Stimulated activated CD4-positive, alpha-beta T cell treated with anti-CD3 and anti-CD28 coated beads, Interleukin-1b, Interleukin-23, amount 100 ng/mL, for 48 hours (primary cell): ENCODE measurements at places on chromosomes 16 and 17.

DNA sequence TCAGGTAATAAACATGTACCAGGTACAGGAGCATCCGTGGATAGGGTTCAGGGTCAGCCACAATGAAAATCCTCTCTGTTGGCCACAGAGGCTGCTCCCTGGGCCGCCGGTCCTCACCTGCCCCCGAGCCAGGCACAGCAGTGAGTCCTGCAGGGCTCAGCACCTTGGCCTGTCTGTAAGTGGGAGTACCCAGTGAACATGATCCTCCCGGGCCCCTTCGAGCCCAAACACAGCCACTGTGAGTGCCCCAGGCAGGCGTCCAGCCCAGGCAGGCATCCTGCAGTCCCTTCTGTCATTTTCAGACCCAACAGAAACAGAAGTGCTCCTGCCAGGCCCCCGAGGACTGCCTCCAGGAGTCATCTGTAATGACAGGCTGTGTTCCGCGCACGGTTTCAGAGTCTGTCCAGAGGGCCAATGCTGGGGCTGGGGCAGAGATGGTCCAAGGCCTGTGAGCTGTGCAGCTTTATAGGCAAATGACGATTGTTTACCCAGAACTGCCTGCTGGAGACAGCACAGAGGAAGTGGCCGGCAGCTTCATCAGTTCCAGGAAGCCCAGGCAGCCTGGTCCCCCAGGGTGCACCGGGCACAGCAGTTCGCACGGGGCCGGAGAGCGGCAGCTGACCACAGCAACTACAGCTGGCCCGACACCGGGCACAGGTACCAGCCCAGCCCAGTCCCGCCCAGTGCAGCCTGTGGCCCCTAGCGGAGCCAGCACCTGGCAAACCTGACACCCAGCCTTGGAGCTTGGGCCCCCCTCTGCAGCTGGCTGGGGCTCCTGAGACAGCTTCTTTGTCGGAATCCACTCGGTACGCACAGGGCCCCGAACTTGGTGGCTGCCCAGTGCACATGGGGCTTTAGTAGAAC is 13.2 kb downstream of the SLC7A5 start:
- DNase-seq, result no peak

GRCh38 chr17:33024688-33025486 is 33.2 kb downstream of the SPACA3 start:
- no peak for DNase-seq

GRCh38 chr17:68567035-68567434 is 34.1 kb downstream of the FAM20A start:
- DNase-seq, result no peak

GRCh38 chr17:60748204-60748603 is 70.6 kb downstream of the BCAS3 start:
- DNase-seq, result no peak

- DNase-seq, result no peak
These were observed 7.4 kb upstream of the TOX3 start for GRCh38 chr16:52554334-52554733.

- no peak for DNase-seq
These were observed 878 bp downstream of the TAOK1 start for GRCh38 chr17:29390851-29391631.

DNA sequence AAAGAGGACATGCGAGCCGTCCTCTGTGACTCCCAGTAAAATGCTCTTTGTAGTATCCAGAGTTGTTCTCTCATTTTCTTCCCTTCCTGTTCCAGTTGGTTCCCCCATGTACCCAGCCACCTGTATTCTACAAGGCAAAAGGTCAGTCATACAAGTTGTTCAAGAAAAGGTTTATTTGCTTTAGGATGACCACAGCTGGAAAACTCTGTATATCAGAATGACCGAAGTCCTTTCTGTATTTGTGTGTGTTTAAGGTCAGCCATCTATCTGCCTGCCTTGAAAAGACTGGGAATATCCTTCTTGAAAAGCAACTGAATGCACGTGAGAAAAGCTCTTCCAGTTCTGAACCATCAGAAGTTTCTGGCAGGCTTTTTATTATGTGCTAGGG is 8.4 kb downstream of the CCL16 start:
- DNase-seq, result no peak

GRCh38 chr16:14321542-14321941 is 250.4 kb downstream of the MRTFB start:
- no peak for DNase-seq

DNA sequence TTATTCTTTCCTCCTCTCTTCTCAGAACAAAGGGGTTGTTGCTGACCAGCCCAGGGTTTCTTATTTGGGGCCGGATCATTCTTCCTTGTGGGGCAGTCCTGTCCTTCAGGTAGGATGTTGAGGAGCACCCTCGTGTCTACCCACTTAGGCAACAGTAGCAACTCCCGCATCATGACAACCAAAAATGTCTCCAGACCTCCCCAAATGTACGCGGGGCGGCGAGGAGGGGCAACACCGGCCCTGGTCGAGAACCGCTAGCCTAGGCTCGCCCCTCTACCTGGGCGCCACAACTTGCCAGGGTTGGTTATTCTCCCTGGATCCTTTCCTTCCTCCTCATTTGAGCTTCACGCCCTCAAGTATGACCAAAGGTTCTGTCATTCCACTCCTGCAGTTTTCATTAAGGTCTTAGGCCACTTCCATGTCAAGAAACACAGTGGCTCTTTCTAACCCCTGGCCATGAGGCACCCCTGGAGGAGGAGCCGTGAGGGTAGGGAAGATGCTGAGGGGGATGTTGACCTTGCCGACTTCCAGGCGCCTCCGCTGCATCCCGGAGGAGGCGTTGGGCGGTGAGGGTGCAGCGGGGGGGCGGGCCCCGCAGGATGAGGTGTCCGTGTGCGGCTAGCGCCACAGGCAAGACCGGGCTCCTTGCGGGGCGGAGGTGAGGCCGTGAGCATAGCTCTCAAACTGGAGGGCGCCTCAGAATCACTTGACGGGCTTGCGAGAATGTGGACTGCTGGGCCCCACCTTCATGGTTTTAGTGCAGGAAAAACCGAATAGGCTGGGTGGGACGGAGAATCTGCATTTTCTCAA is 712 bp upstream of the SPECC1 start:
- no peak for DNase-seq

DNA sequence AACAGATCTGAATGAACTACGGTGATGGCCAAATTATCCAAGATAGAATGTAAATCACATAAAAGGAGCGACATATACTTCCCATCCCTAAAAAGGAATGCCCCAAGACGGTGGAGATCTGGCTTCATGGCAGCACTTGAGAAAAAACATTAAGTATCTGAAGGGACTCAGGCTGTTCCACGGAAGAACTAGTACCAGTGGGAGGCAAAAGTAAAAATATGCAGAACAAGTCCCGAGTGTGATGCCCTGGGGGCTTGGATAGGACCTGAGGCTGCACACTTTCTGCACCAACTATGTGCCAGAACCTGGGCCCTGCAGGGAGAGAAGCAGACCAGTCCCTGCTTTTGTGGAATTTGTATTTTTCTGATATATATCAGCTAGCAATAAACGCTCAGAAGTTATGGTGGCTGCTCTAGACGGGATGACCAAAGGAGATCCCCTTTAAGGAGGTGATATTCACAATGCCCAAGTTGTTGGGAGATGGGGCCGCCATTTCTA is 539 bp upstream of the CKLF start:
- no peak for DNase-seq

- no peak for DNase-seq
These were observed 674.9 kb upstream of the C16orf82 start for GRCh38 chr16:26391833-26392232.

- DNase-seq, result no peak
These were observed 113.4 kb upstream of the FOXF1 start for GRCh38 chr16:86396901-86397311.

GRCh38 chr16:27819881-27820610 is 243.5 kb downstream of the GSG1L start:
- no peak for DNase-seq

- no peak for DNase-seq
These were observed 16.8 kb downstream of the NQO1 start for GRCh38 chr16:69709456-69710084.

DNA sequence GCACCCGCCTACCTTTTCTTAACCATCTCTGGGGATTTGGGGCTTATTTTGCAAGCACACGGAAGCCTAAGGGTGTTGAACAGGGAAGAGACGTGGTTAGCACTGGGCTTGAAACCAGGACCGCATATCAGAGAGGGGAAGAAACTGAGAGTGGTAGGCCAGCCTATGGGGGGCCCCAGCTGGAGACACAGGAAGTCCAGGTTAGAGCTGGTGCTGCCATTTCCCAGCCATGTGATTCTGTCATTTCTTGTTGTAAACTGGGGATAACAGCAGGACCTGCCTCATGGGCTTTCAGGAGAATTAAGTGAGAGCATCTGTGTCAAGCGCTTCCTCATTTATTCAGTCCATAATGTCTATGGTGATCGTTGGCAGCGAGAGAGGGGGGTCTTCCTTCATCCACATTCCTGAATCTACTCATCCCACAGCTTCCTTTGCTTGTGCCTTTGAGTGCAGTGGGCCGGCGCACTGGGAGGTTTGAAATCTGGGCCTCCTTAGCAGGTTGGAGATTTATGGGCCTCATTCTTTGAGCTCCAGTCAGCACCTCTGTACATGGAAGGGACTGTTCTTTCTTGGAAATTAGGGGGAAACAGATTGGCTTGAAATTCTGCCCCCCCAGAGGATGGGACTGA is 20.1 kb downstream of the NKD1 start:
- DNase-seq, result no peak

DNA sequence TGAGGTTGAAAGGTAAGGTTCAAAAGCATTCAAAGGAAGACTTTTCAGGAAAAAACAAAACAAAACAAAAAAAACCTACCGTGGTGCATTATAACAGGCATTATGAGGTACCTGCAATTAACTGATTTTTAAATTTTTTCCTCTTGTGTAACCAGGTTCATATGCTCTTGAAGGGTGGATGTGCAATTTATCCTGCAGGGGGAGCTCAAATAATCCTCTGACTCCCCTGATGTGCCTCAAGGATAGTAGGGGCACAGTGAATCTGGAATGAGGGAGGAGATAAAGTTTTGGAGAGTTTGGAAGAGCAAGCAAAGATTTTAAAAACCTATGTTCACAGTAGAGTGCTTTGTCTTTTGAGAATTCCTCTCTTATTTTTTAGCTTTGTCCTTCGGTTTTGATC is 1349.4 kb downstream of the CDH8 start:
- DNase-seq, result no peak

DNA sequence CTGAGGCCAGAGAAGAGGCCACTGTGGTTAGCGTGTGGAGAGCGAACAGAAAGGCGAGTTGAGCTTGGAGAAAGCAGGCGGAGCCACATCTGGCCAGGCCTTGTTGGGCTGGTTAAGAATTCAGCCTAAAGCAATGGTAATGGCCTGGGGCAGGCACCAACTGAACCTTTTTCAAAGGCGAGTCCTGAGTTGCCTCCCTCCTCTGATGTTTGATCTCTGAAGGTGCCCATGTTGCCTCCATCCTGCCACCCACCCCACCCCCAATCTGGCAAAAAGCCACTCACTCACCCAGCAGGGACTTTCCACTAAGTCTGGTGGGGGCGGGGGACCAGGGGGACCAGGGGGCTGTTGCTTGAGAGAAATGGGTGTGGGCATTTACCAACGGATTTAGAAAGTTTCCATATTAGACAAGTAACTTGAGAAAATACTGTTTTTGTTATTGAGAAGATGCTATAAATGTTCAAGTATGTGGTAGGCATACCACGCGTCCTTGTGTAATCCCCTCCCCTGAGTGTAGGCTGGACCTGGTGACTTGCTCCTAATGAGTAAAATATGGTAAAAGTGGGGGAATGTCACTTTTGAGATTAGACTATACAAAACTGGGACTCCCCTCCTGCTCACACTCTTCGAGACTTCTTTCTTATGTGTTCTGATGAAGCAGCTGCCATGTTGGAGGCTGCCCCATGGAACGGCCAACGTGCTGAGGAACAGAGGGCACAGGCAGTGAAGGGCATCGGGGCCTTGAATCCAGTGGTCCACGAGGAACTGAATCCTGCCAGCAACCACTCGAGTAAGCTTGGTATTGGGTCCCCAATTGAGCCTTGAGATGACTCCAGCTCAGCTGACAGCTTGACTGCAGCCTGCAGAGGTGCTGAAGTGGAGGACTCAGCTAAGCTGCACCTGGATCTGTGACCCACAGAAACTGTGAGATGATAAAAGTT is 29.9 kb upstream of the TNS4 start:
- DNase-seq, result peak; percentile 89

GRCh38 chr16:8943966-8944759 is 19.5 kb downstream of the USP7 start:
- DNase-seq, result no peak

DNA sequence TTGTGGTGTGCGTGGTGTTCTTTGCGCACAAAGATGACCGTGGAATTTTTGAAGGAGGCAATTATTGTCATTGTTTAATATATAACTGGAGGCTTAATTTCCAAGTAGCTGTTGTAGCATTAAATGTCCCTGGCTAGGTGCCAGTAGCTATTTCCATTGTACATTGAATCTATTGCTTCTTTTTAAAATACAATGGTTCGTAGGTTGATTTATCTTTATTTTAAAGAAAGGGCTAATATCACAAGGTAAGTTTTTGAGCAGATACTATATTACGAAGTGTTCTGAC is 127.1 kb downstream of the RPTOR start:
- no peak for DNase-seq

GRCh38 chr17:1779571-1780131 is 17.8 kb downstream of the SERPINF1 start:
- no peak for DNase-seq

- no peak for DNase-seq
These were observed 202.9 kb upstream of the IRX3 start for GRCh38 chr16:54489225-54490111.

DNA sequence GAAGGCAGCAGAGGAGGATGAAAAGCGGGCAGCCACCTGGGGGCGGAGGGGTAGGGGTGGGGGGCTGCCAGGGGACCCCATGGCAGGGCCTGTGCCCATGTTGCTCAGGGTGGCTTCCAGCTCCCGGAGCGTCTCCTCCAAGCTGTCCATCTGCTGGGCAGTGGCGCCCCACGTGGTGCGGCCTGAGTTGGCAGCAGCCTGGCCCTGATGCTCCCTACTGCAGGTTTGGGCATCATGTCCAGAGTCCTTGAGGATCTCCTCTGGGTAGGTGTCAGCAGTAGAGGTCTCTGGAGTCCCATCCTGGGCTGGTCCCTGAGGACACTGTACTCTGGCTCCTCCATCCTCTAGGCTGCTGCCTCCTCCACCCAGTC is 60.9 kb downstream of the SRCIN1 start:
- DNase-seq, result no peak

- DNase-seq, result no peak
These were observed 6.3 kb upstream of the SECTM1 start for GRCh38 chr17:82339634-82340580.

DNA sequence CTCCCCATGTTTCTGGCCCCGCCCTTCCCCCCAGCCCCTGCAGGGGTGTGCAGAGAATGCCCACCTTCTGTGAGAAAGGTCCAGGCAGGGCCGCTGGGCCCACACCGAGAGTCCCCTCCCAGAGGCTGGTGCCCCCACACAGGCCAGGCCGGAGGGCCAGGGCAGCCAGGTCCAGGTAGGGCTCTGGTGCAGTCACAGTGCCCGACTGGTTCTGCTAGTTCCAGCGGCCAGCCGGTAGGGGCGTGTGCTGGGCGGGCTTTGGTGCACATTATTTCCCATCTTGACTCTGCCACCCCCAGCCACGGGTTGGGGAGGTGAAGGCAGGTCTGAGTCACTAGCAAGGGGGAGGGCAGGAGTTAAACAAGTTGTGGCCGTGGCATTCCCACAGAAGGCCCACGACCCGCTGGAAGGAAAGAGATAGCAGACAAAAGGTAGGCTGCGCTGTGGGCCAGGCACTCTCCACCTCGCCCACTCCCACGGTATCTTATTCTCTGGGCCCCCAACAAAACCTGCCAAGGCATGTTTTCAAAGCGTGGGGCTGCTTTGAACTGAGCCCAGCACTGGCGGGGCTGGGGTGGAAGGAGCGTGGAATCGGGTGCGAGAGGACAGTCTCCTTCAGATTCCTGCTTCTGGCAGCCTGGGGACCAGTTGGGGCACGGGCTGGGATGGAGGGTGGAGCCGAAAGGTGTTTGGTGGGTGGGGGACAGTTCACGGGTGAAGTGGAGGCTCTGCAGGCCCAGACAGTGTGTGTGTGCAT is 1.9 kb downstream of the EPN3 start:
- peak; percentile 40 for DNase-seq
